ENCODE measurements at places on chromosomes 13 and 19.

- peak; percentile 86 for DNase-seq
Measured at GRCh38 chr19:13842291-13843103, 34.4 kb upstream of the NANOS3 start.

DNA sequence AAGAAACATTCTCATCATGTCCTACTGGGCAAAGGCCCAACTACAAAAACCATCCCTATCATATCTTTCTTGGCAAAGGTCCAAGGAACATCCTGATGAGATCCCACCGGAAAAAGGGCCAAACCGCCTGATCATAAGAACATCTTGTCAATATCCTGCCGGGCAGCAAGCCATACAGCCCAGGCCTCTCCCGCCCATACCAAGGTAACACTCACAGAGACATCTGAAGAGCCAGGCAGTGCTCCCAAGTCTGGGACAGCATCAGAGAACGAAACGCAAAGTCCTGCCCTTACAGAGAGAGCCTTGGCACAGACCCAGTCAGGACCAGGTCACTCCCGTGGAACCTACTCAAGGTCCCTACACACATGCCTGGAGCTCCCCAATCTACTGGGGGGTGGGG, 18.5 kb upstream of the ZNF331 start:
- DNase-seq, result no peak

GRCh38 chr13:111518161-111518792, 197.8 kb downstream of the TEX29 start:
- no peak for DNase-seq

DNA sequence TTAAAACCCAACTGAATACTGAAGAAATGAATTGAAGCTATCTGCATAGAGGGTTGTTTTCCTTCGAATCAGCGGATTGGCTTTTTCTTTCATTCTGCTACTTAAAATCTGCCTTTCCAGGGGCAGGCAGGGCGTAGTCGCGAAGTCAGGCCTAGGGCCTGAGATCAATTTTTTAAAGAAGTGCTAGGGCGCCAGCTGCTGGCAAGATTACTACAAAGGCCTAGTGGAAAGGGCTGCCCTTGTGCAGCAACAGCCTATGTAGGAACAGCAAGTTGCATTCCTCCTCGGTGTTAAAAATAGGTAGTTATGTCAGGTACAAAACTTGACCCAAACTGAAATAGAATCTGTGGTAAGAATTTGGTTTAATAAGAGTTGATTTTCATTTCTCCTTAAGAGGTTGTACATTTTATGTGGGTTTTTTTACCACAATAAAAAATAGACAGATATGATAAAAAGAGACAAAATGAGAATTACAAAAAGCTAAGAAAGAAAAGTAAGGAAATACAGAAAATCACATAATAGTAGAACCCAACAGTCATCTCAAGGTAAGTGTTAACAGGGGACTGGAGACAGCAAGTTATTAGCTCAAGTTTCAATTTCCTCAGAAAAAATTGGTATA, 9.5 kb upstream of the URAD start:
- DNase-seq, result no peak

- DNase-seq, result no peak
Measured at GRCh38 chr13:110562696-110563462, 1.4 kb upstream of the RAB20 start.

DNA sequence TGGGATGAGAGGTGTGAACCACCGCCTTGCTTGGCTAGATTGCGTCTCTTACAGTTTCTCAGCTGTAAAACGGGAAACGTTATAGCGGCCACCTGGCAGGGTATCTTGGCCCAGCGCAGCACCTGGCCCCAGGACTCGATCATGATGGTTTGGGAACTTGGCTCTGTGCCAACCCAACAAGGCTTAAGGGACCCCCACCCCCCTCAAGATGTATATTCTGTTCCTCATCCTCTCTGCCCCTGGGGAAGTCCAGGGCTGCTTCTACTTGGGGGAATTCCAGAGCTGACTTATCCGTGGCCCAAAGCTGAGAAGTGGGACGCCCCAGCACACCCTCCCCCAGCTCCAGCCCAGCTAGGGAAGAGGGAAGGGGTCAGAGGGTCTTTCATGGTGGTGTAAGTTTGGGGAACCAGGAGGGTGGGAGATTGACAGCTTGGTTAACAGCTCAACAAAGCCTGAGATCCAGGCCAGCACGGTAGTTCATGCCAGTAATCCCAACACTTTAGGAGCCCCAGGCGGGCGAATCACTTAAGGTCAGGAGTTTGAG, 695 bp downstream of the ICAM1 start:
- DNase-seq, result no peak

DNA sequence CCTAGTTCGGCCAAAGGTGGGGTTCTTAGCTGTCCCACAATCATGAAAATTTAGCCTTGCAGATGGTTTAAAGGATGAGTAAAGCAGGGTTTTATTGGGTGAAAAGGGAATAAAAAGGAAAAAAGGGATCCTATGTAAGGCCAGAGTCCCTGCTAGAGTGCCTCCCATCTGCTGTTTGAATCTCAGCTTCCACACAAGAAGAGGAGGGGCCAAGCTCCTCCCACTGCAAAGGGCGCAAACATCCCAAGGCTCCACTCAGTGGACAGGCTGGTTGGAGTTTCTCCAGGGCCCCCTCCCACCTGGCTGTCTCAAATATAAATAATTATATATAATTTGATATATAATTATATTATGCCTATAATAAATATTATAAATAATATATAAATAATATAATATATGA, 1272.1 kb upstream of the PCDH20 start:
- DNase-seq, result no peak

GRCh38 chr13:94176561-94176960, 302.9 kb downstream of the DCT start:
- DNase-seq, result no peak

DNA sequence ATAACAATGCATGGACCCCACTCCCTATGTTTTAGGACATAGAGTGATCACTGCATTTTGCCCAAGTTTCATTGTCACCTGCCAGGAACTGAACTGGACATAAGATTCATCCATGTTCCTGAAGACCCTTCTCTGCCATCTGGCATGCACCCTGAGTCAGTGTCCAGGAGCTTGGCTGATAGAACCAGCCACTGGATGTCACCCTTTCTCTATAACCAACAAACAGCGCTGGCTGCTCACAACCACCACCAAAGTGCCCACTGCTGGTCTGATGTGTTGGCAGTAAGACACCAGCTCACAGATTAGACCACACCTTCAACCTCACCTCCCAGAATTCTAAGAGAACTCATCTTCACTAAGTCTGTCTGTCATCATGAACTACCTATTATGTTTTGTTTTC, 333.4 kb downstream of the ITGBL1 start:
- DNase-seq, result peak; percentile 4

GRCh38 chr13:100240109-100240779, 151.4 kb downstream of the PCCA start:
- no peak for DNase-seq

DNA sequence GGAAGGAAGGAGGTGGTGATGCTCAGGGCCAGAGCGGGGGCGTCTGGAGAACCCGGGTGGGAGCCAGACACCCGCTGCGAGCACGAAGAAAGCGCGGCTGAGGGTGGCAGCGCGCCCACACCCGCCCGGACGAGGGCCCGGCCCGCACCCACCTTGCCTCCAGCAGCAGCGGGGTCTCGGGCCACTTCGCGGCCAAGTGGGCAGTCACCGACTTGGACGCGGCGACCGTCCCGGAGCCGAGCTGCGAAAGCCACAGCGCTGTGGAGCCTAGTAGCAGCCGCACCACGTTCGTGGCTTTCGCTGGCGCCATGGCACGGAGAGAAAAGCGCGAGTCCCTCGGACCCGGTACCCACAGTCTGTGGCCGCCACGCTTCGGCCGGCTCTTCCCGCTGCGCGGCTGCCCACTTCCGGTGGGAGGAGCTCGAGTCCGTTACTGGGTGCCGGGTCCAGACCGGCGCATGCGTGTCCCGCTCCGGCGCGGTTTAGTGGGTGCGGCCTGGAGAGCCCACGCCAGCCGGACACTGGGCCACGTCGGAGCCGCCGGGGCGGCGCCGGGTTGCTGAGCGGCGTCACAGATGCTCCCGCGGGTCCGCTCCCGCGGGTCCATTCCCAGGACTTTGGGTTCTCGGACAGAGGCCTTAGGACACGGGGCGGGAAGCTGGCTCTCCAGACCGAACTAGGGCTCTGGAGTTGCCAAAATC, at the start of gene UGGT2:
Gene UGGT2, minus strand, starts transcription at position 399 of the 701 bp plus-strand sequence. Its CDS starts 89 bp downstream, at position 310.
- peak; percentile 86 for DNase-seq

GRCh38 chr19:16661480-16662034, 618 bp downstream of the TMEM38A start:
- no peak for DNase-seq

- DNase-seq, result no peak
Measured at GRCh38 chr13:42808341-42808940, 27.1 kb downstream of the FAM216B start.

DNA sequence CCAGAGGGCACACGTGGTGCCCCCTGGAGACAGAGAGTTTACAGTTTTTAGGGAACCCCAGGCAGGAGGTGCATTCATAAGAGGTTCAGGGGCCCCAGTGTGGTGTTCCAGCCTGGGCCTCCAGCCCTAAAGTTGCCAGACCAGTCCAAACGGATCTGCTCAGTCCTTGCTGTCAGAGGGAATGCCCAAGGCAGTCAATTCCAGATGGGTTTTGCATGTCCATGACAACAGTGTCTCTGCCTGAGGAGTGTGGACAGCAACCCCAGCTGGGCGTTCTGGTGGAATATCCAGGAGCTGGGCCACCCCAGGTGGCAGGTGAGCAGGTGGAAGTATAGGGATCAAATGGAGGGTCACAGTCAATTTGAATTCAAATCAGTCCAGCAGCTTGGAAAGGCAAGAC, 25.3 kb downstream of the FBXO27 start:
- DNase-seq, result no peak

All from PC-9 (cell line).